Stomach (tissue), 19 donors: ENCODE measurements at places on chromosomes 2 and 18. TPM values are rescaled to one million over a fixed set of nuclear protein-coding genes. Genes with fewer than 3 reads are reported as not detected.

Gene PSMA8
- not detected for total RNA-seq

DNA sequence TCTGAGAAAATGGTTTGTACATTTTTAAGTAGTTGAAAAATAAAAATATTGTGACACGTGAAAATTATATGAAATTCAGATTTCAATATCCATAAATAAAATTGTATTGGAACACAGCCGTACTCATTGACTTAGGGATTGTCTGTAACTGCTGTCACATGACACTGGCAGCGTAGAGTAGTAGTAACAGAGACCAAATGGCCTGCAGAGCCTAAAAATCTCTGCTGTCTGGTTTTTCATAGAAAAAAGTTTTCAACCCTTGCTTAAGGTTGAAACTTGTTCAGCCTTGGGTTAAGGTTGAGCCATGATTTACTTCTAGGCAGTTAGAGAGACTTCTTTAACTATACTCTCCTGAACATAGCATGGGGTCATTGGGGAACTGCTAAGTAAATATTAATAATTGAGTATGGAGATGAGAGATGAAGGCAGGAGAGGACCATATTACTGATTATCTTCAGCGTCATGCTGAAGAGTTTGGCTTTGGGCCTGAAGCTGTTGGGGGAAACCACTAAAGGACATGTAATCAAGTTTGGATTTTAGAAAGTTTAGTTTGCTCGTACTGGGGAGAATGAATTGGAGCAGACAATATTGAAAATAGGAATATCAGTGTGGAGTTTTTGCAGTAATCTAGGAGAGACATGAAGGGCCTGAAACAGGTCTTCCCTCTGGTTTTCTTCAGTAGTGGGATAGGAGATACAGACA lies 16.2 kb downstream of the EML4 start:
- DNase-seq: no peak

GRCh38 chr2:100554798-100555407 lies 7.9 kb upstream of the PDCL3 start:
- peak; percentile 12 for DNase-seq

Gene G6PC2
- total RNA-seq: not detected

Gene ICA1L
- total RNA-seq: 19.1 TPM

- no peak for DNase-seq
Observed at GRCh38 chr2:27724191-27724590, 47.3 kb upstream of the MRPL33 start.

GRCh38 chr2:224798180-224798579 lies 82.0 kb upstream of the CCDC195 start:
- DNase-seq: no peak

GRCh38 chr2:172674034-172674967 lies 61.3 kb upstream of the RAPGEF4 start:
- peak; percentile 60 for DNase-seq

DNA sequence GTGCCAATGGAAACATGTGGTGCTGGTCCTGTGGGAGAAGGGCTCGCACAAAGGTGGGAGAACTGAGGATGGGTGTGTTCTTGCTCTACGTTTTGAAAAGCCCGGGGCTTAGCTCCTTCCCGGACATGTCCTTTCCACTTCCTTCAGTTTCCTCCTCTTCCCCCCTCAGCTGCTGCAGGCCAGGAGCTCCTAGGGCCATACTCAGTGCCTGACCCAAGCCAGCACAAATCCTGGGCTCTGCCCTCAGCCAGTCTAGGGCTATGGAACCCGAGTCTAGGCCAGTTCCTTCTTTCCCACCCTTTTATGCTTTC lies 1.4 kb upstream of the SIX2 start:
- no peak for DNase-seq

- peak; percentile 66 for DNase-seq
Observed at GRCh38 chr18:26549263-26550094, 1.1 kb upstream of the KCTD1 start.

GRCh38 chr2:161474920-161475319 lies 58.8 kb downstream of the TBR1 start:
- DNase-seq: no peak

DNA sequence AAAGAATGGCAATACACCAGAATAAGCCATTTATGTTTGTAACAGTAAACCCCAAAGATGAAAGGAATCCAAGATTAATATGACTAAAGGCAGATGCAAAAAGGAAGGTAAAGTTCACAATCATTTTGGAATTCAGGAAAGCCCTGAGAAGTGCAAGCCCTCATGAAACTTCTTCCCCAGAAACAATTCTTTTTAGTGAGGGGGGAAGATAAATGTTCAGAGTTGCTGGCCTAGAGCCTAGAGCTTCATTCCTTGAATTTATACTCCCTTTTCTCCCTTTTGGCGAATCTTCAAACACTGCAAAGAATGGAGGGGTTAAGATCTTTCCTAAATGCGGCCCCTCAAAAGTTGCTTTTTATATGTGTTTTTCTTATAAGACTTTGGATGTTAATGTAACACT lies 368.8 kb downstream of the MEIS1 start:
- DNase-seq: peak; percentile 85

Gene ZCCHC2
- total RNA-seq: 16.5 TPM

DNA sequence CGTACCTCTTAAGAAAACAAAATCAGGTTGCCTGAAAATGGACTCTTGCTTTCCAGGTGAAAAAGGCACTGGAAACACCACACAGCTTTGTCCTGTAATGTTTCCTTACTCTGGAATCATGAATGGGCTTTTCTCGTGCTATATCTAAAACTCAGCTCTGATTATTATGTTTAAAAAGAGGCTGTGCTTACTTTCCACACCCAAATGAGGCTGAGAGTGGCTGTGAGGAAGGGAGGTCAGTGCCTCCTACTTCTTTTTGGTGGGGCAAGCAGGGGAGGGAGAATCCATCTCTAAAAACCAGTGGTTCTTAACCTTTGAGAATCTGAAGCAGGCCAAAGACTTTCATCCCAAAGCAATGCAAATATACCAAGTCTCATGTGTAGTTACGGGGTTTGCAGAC lies 148.6 kb downstream of the FAM210A start:
- no peak for DNase-seq

Gene NDC80
- 25.7 TPM for total RNA-seq

DNA sequence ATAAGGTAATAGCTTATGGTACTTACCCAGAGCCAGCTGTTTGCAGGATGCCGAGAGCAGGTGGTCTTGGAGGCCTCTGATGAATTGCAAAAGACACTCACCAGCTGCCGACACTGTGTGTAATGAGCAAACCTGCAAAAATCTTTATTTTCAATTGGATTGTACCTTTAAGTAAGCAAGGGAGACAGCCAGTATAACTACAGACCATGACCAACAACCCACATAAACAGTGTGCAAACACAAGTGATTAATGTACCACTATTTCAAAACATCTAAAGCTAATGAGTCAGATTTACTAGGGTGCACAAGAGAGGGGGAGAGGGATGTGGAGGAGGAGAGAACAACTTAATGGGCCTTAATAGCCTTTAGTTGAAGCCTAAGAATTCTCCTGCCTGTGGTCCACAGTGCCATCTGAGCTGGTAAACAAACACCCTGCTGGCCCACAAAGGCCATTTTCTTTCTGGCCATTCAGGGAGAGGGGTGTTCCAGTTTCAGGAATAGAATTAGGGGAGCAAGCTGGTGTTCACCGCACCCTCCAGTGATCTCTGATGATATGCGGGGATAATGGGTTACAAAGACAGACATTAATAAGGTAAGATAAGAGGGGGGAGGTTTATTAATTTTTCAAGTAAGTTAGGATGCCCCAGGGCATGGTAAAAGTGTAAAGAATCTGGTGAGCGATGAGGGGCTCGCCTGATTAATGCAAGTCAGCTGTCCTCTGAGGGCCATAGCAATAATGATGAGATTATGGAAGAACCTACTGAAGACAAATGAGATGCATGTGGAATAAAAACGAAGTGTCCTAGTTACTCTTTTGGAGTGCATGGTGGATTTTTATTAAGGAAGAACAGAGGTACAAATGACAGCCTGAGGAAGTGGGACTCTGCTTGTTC lies 196.4 kb downstream of the HRH4 start:
- no peak for DNase-seq

Gene CXCR4
- 19.7 TPM for total RNA-seq

Gene CYP1B1
- 106 TPM for total RNA-seq

Gene CD226
- 3.6 TPM for total RNA-seq

GRCh38 chr2:6647046-6647445 lies 218.7 kb downstream of the CMPK2 start:
- DNase-seq: peak; percentile 37

Gene QPCT
- total RNA-seq: 1.3 TPM

GRCh38 chr18:26575865-26576217 lies 27.5 kb upstream of the KCTD1 start:
- no peak for DNase-seq

- DNase-seq: no peak
Observed at GRCh38 chr2:238915596-238915995, 67.7 kb downstream of the TWIST2 start.

DNA sequence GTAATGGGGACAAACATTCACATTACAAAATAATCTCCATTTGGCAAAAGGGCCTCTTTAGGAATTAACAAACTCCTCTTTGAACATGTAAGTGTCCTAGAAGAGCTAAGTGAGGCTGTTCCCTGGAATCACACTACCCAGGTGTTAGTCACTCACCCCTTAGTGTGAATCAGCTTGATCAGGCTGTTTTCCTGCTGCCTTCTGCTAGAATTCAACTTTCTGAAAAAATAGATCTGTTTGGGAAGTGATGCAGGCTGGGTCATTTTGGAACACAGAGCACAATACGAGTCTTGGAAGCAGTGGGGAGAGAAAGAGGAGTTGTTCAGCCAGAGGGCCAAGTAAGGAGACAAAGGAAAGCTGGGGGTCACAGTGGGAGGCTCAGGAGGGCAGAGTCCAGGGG lies 40.0 kb downstream of the TTC32 start:
- no peak for DNase-seq

- no peak for DNase-seq
Observed at GRCh38 chr2:119149611-119150010, 8.9 kb downstream of the C1QL2 start.

Gene CIB4
- total RNA-seq: not detected

- peak; percentile 75 for DNase-seq
Observed at GRCh38 chr2:66481100-66481549, 46.2 kb downstream of the MEIS1 start.

GRCh38 chr2:171579481-171579880 lies 57.2 kb downstream of the CYBRD1 start:
- no peak for DNase-seq

DNA sequence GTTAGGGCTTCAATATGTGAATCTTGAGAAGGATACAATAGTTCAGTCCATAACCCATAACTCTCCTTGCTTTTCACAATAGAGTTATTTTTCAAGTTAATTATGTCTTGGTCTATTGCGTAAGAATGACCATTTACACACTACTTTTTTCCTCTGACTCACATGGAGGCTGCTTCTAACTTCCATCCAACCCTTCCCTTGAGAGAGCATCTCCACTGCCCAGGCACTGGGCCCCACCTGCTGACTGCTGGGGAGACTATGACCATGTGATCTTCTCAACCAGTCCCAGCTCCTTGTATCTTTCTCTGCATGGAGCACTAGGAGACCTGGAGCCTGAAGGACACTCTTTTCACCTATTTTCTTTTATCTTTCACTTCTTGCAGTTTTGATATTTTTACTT lies 251.5 kb downstream of the GPD2 start:
- DNase-seq: no peak

DNA sequence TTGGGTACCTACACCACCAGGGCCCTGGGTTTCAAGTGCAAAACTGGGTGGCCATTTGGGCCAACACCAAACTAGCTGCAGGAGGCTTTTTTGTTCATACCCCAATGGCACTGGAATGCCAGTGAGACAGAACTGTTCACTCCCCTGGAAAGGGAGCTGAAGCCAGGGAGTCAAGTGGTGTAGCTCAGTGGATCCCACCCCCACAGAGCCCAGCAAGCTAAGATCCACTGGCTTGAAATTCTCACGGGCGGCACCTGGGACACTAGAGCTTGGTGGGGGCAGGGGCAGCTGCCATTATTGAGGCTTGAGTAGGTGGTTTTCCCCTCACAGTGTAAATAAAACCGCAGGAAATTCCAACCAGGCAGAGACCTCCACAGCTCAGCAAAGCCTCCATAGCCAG lies 46.0 kb upstream of the FAM110C start:
- DNase-seq: no peak

- no peak for DNase-seq
Observed at GRCh38 chr2:86783615-86784339, 6.9 kb downstream of the CD8A start.

DNA sequence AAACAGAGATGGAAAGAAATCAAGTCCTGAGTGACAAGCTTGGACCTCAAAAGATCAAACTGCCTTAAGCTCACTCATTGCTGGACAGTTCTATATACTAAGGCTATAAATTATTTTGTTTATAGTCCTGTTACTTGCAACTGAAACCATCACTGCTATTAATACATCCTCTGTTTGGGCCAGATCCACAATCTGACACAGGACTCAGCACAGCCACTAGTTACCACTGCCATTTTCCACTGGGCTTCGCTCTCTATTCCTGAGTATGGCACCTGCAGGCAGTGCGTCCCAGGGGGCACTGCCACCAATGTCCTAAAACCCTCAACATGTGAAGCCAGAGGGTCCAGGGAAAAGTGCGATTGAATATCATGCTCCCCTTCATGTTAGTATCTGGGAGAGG lies 52.3 kb downstream of the CYP26B1 start:
- no peak for DNase-seq

Gene CCDC68
- 32.2 TPM for total RNA-seq

GRCh38 chr2:62800618-62801017 lies 95.1 kb downstream of the EHBP1 start:
- no peak for DNase-seq
